ENCODE measurements at places on chromosomes 6 and 20.

GRCh38 chr6:11363881-11364576 lies 131.6 kb upstream of the NEDD9 start:
- DNase-seq, result no peak

- DNase-seq, result no peak
These were observed 31.4 kb downstream of the ACSS2 start for GRCh38 chr20:34907616-34908469.

DNA sequence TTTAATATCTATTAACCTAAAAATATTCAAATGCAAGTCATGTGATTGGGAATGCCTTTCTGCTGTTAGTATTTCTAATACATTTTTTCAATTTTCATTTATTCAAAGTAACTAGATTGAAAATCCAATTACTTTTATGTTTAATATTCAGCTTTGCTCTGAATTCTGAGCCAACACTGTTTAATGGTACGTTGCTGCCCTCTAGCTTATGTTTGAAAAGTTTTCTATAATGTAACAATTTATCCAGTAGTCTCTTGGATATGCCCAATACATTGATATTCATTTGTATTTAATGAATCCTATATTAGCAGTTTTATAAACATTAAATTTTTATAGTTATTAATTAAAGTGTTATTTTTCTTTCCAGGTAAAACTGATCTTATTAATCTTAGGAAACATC lies 47.4 kb downstream of the LGSN start:
- no peak for DNase-seq

GRCh38 chr6:134170844-134171243 lies 118.4 kb upstream of the SLC2A12 start:
- no peak for DNase-seq

DNA sequence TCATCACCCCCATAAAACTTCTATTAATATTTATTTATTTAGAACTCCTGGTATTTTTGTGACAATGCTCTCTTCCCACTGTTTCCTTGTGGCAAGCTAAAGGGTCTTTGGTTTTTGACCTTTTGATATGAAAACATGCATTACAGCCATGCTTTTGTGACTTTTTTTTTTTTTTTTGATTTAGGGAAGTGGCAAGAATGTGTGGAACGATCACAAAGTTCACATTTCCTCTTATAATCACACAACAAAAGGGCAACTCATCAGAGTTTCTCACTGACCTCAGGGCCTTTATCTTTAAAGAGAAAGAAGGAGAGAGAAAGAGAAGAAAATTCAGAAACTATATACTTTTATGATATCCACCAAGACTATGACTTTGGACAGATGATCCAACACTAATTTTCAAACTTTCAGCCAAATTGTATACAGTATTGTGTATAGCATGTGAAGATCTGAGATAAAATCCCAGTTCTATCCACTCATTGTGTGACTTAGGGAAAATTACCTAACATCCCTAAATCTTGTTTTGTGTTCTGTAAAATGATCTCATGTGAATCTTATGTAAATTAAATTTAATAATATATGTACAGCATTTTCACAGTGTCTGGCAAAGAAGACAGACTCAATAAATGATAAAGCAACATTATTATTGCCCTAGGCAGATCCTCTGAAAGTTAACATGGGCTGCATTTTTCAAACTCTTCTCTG lies 106.8 kb upstream of the MARCKS start:
- no peak for DNase-seq

DNA sequence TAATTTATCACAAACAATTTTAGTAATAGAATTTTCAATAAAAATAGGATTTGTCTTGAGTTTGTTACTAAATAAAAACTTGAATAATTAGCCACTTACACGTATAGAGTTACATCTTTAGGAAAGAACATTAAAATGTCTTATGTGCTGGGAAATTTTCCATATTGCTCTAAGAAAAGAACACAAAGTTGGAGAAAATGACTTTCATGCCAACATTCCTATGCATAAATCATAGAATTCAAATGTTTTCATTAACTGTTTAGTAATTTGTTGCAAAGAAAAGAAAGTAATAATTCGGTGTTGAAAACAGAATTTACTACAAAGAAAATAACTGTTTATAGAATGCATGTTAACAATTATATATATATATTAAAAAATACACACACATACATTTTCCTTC lies 4.7 kb upstream of the TBC1D32 start:
- no peak for DNase-seq

GRCh38 chr6:85772641-85773040 lies 130.0 kb upstream of the SYNCRIP start:
- no peak for DNase-seq

GRCh38 chr6:101011186-101011585 lies 130.1 kb upstream of the ASCC3 start:
- DNase-seq, result no peak

GRCh38 chr6:130070792-130071191 lies 52.4 kb downstream of the L3MBTL3 start:
- no peak for DNase-seq

DNA sequence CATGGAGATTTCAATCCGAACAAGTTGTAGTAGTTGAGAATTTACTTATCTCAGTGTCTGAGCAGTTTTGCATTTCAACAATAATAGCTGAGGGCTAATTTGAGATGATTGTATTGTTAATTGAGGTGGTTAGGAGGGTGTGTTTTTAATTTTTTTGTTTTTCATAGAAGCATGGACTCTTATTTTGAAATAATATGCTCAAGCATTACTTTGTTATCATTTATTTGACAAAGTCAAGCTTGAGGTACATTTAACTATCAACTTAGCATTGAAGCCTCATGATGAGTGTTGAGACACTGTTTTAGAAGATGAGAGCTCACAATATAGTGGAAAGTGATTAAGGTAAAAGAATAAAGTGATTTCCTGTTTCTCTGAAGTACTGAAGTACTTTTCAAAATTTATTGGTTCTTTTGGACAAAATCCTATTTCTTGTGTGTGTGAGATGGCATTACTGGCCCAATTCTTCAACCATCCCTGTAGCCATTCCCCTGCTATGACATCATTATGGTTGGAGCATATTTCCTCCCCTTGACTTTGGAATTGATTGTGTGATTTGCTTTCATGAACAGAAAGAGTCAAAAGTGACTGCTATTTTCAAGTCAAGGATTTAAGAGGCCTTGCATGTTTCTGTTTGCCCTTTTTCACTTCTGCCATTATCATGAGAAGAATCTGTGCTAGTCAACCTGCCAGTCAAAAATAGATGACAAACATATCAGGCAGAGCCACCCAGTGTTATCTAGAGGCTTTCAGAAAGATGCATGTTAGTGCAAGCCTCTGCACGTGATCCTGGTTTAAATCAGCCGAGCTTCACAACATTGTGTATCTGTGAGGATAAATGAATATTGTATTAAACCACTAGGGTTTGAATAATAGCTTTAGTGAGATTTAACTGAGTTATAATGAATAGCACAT lies 1112.3 kb upstream of the CITED2 start:
- DNase-seq, result no peak

DNA sequence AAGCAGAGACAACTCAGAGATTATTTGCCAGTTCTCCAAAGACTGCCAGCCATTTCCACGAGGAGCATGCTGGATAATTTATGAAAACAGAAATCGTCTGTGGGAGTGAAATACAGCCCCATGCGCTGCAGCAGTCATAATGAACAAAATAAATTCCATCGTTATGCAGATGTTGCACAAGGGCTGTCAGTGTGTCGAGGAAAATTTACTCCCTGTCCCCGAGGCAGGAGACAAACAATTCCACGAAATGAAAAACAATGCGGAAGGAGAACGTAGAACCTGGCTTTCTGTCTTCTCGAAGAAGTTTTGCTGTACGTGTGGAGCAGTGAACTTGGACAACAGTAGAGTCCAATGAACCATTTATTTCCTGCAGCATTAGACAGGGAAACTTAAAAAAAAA lies 399.4 kb downstream of the CD83 start:
- DNase-seq, result no peak

DNA sequence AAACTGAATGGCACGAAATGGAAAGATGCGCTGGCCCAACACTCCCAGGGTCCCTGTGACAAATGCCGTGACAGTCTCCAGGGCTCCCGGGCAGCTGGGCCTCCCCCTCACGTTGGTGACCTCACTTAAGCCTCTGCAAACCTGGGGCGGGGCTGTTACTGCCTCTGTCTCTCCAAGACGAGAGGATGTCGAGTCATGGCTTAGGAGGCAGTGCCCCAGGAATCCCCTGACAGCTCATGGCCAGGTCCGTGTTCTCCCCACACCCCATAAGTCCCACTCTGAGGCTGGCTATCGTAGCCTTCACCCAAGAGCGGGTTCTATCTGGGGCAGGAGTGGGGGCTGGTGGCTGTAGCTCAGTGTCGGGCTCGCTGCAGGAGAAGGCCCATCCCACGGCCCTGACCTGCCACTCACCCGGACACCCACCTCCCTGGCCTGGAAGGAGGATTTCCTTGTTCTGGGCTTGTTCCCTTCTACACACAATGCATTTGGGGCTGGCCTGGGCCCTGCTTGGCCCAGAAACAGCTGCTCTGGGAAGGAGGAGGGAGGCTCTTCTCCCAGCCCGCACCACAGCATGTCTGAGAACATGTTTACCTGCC lies 5.6 kb upstream of the RPS21 start:
- DNase-seq, result no peak

DNA sequence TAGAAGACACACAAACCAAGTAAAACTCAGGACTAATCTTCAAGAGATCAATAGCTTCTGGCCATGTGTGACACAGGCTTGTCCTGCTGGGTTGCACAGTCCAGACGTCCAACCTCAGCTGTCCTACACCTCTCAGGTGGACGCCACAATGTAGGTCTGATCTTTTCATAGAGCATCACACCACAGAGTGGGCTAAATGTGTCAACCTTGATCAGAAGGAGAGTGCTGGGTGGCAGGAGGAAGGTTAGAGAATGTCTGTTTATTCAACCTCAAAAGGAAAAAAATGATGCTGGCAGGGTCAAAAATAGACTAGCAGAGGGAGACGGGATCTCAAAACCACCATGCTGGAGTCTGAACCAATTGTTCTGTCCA lies 41.7 kb downstream of the GFOD1 start:
- DNase-seq, result no peak

DNA sequence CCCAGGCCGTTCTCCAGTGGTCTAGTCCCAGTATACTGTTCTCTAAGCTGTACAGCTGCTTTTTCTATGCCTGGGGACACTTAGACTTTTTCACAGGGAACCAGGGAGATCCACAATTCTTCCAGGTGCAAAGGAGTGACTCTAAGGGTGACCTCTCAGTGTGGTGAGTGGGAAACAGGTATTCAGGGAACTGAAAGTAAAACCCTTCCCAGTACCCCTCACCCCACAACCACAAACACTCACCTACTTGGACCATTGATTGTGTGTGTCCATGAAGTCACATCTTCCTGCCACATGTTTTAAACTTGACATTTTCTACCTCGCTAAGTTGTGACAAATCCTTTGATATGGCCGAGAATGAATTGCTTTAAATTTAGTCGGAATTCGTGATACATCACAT lies 183.6 kb downstream of the CLIC5 start:
- no peak for DNase-seq

DNA sequence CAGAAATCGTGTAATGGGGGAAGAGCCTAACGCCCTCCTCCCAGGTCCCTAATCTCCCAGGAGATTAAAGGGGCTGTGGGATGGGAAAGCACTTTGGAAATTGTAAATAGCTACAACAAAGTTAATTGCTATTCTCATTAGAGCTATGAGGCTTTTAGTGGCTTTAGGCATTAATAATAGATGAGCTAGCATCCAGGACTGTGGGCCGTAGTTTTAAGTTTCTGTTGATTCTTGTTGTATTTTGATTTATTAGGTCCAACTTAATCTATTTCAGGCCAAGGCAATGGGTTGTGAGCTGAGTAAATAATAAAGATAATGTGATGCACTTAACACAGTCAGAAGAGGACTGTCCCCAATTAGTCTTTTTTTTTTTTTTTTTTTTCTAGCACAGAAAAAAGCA lies 67.7 kb downstream of the ANKRD6 start:
- DNase-seq, result peak; percentile 16

GRCh38 chr20:49450281-49450721 lies 32.2 kb downstream of the KCNB1 start:
- DNase-seq, result peak; percentile 28

GRCh38 chr6:89144354-89144906 lies 1.4 kb upstream of the PM20D2 start:
- DNase-seq, result peak; percentile 81

GRCh38 chr20:37789408-37789807 lies 95.6 kb downstream of the CTNNBL1 start:
- DNase-seq, result no peak

DNA sequence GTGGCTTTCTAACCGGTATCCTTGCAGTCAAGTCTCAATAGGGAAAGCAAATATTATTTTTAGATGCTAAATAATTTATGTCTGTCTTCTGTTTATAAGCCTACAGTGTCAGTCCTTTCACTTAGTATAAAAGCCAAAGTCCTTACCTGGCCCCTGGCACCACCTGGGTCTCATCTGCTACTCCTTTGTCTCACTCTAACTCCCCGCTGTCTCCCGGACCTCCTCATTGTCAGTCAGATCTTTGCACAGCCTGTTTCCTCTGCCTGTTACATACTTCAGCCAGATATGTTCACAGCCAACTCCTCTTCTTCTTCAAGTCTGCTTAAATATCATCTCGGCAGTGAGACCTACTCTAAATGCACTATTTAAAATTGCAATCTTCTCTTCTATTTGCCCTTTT lies 84.2 kb downstream of the THEMIS start:
- no peak for DNase-seq

DNA sequence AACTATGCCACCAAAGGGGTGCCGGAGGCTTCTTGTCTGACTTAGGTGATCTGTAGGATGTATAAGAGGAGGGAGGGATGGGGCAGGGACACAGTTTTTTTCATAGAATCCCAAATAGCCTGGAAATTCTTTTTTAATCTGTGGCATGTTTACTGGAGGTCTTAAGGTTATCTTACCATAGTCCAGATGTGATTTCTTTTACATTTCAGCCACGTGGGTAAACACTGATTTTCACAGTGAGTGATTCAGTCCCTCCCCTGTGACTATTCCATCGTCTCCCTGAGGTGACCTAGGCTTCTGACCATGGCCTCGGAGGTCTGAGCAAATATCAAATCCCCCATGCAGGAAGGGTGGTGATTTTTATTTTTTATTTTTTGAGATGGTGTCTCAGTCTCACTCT lies 67.7 kb downstream of the AKAP12 start:
- DNase-seq, result no peak

DNA sequence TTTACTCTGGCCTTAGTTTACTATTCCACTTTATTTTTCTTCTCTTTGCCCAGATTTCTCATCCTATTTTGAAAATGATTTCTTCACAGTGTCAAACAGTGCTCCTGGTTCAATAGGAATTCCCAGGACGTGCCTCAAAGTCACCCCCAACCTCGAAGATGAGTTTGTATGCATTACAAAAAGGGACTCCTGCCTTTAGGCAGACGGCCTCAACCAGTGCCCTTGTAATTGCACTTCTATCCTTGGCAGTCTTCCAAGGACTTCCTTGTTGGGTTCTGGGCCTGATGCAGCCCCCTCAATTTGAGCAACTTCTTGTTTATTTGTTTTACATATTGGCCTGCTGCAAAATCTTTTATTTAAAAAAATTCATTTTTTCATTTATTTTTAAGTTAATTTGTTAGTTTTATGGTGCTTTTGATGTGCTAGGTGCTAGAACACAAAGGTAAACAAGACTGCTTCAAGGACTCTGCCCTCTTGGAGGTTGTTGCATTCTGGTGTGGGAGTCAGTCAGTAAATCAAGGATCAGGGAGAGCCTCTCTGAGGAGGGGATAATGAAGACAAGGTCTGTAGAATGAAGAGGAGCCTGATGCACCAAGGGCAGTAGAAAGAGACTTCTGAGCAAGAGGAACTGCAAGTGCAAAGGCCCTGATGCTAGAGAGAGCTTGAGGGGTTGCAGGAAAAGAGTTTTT lies 181.5 kb upstream of the LAMP5 start:
- peak; percentile 40 for DNase-seq

- no peak for DNase-seq
These were observed 963 bp downstream of the MPIG6B start for GRCh38 chr6:31723980-31724691.

GRCh38 chr6:10401632-10402223 lies 13.1 kb downstream of the TFAP2A start:
- no peak for DNase-seq

All from HAP-1 (cell line).